ENCODE measurements at places on chromosomes 4 and X.

GRCh38 chr4:111693758-111694157, 451.5 kb upstream of the FAM241A start:
- DNase-seq = no peak

GRCh38 chr4:164701665-164702064, 52.3 kb upstream of the SMIM31 start:
- DNase-seq = no peak

- DNase-seq = no peak
Observed at GRCh38 chr4:61723492-61723891, 523.4 kb downstream of the ADGRL3 start.

GRCh38 chr4:153151535-153152455, 52.4 kb upstream of the TRIM2 start:
- peak; percentile 49 for DNase-seq

DNA sequence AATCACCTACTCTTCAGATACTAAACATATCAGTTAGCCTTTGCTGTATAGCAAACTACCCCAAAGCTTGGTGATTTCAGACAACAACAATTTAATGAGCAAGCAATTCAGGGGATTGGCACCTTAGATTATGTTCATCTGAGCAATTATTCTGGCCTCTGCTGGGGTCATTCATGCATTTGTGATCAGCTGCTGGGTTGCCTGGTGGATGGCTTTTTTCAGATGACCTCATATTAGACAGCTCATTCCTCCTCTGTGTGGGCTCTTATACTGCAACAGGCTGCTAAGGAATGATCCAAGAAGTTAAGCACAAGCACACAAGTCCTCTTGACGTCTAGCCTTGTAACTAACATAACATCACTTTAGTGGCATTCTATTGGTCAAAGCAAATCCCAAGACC, 153.0 kb upstream of the PPP1R2C start:
- DNase-seq = peak; percentile 5

GRCh38 chrX:123489011-123489410, 243.8 kb downstream of the THOC2 start:
- no peak for DNase-seq

DNA sequence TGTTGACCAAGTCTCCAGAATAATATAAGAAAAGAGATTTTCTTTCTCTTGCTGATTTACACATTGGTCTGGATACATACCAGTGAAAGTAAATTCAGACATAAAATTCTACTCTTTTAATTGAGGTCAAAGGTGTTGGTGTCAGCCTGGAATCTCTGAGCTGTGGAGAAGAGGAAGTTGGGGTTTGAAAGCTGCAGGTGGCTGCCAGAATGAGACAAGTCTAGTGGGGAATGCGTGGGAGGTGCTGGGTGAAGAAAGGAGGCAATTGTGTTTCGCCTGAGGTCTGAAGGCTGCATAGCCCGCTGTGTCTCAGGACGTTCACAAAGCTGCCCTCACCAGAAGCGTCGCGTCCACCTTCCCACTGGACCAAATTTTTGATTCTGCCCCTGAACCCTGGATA, 31.2 kb downstream of the PHEX start:
- DNase-seq = peak; percentile 24

GRCh38 chrX:36861601-36862000, 146.6 kb upstream of the FAM47C start:
- DNase-seq = no peak

DNA sequence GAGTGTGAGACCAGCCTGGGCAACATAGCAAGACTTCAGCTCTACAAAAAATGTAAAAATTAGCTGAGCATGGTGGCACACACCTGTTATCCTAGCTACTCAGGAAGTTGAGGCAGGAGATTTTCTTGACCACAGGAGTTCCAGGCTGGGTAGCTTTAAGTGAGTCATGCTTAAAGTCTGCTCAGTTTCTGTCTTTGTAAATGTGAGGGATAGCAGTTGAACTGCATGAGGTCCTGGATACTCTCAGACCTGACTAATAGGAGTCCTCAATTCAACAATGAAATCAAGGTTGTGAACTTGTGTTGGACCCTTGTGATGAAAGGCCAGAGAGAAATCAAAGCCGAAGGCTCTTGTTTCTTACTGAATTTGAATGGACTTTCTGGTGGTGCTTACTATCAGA, 45.2 kb downstream of the STARD8 start:
- peak; percentile 44 for DNase-seq

- no peak for DNase-seq
Observed at GRCh38 chrX:135193740-135194139, 22.5 kb upstream of the CT55 start.

GRCh38 chrX:96372313-96373046, 312.2 kb upstream of the DIAPH2 start:
- DNase-seq = no peak

DNA sequence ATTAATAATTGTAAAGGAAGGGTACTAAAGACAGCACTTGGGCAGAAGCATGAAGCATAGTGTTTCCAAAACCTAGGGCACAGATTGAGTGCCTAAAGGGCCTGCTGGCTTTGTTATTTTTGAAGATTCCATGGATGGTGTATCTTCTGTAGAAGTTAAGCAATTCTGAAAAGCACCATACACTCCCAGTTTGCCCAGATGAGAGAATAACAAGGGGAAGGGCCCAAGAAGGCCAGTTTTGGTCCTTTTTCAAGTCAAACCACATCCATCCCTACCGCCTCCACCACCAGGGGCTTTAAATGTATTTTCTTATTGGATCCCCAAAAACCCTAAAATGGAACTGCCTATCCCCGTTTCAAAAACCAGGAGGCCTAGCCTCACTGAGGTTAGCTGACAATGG, 17.2 kb downstream of the SCARB2 start:
- DNase-seq = no peak

GRCh38 chr4:3363411-3364141, 70.8 kb downstream of the RGS12 start:
- no peak for DNase-seq

DNA sequence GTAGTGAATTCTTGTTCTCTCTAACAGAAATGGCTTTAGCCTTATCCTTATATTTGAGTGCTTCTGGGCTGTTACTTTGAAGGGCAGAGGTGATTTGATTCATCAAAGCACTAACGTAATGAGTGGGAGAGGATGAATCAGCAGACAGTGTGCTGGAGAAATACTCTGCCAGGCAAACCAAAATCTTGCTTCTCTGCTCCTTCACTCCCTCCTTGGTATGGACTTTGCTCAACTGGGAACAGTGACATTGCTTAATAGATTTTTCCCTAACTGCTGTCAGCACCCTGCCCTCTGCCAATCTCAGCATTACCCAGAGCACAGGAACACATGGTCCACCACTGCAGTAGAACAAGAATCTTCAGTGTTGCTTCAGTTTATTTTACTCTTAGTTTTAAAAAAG, 56.0 kb downstream of the PDLIM5 start:
- peak; percentile 87 for DNase-seq

DNA sequence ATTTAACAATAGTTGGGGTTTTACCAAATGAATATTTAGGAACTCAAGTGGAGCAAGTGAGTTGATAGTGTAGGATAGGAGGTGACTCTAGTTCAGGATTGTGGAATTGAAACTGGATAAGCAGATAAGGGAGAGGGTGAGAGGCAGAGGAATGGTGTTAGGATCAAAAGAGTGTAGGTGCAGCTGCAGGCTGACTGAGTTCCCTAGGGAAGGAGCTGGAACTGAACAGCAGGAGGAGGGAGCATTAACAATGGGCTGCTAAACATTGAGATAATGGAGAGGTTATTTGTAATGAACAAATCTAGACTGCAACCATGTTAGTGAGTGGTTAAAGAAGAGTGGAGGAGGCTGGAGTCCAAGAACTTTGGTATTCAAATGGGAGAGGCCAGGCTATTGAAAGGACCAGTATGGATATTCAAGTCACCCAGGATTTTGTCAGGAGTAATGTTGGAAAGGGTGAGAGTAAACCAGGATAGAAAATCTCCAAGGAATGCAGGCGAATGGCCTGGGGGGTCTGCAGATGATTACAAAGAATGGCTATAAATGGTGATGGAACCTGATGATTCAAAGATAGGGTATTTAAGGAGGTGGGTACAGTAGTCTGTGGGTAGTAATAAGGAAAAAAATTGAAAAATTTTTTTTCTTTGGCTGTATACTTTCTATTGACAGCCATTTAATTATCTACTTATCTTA, 497.1 kb upstream of the TENM3 start:
- no peak for DNase-seq

DNA sequence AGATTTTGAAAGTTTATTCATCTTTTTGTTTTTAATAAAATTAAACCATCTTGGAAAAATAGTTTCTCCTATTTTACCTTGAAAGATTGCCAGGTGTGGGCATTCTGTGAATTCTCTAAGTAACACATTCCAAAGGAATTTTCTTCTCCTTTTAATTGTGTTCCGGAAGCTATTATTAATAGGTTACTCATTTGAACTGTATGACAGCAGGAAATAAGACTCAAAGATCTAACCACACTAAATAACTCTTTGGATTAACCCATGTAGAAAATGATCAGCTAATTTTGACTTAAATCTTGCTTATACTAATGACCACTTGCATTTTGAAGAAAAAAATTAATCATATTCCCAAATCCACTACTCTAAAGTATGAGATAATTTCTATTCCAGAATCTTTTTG, 17.6 kb upstream of the CCNI start:
- peak; percentile 28 for DNase-seq

- DNase-seq = peak; percentile 47
Observed at GRCh38 chr4:136900696-136901095, 631.6 kb downstream of the PCDH18 start.

GRCh38 chr4:98260047-98260578, 1.1 kb upstream of the RAP1GDS1 start:
- DNase-seq = no peak

DNA sequence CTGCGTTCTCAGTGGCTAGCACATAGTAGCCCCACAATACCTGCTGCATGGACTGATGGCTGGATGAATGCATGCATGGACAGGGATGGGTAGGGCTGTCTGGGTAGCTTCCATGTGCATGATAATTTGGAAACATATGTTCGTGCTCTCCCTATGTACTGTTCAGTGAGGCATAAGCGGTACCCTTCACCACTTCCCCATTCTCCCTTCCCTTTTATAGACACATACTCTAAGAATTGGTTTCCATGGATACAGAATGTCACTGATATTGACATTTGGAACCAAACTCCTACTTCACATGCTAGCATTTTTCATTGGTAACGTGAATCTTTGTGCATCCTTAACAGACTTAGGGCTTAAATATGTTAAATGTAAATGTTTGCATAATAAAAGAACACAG, 20.4 kb downstream of the USP46 start:
- DNase-seq = no peak

DNA sequence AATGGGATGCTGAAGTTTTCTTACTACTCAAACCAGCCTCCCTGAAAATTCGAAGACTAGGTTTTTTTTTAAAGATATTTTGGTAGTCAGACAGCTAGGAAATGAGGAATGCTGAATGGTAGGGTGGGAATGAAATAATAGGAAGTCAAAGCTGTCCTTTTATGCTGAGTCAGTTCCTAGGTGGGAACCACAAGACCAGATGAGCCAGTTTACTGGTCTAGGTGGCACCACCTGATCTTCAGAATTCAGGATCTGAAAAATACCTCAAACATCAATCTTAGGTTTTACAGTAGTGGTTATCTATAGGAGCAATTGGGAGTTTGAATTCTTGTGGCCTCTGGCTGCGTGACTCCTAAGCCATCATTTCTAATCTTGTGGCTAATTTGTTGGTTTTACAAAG, 183.1 kb upstream of the GALNT7 start:
- DNase-seq = no peak

DNA sequence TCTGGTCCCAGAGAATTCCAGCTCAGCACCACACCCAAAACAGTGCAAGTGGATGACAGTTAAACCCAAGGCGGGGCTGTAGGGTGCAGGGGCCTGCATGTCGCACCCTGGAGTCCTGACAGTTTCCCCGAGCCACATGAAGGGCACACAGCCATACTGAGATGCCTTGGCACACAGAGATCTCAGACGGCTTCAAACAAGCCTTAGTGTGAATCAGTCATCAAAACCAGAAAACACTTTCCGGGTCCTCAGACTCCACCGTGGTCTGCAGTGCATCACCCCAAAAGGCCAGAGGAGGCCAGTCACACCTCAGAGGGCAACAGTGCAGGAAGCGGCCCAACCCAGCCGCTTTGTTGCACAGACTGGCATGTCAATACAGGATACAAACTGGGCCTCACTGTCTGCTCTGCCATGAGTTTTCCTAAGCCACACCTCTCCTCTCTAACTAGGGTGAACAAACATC, 64.6 kb upstream of the ENPP6 start:
- no peak for DNase-seq

DNA sequence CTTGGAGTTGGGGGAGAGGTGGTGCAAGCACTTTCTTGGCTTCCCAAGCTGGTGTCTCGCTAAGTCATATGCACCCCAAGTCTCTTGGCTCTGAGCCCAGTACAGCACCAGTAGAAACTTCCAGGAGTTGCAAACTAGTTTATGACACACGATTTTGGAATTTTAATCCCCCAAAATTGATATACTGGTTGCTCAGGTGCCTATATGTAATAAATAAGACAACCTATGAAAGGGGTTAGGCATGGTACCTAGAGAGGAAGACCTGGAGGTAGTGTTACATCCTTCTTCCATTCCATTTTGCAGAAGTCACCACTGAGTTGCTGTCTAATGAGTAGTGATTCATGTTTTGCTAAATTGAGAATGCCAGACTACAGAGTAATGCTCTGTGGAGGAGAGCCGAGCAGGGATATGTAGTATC, 4.3 kb upstream of the SLC4A4 start:
- peak; percentile 49 for DNase-seq

DNA sequence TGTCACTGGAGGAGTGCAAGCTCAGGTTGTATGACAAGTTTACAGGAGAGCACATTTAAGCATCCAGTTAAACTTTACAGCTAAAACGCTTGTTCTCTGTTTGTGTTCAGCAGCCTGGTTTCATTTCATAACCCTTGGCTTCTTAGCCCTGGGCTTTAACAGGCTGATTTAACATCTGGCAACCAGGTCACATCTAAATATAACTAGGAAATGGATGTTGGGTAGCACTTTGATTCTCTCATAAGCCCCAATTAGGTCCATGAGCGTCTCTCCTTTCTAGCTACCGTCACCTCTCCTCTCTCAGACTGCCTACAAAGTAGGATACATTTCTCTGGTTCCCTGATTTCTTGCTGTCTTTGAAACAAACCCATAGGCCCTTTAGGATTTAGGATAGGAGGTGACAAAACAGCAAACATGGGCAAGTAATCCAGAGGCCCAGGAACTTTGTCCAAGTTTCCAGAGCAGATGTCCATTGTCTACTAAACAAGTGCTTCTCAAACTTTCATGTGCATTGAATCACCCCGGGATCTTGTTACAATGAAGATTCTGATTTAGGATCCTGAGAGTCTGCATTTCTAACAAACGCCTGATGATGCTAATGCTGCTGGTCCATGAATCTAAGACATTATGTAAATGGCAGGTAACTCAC, 22.5 kb downstream of the OTUD6A start:
- no peak for DNase-seq

Data from NCI-H226 (cell line).